ENCODE measurements at places on chromosomes 2 and 18. TPM values are rescaled to one million over a fixed set of nuclear protein-coding genes. Genes with fewer than 3 reads are reported as not detected.

Gene ANKRD30BL
- total RNA-seq, result not detected

Gene MEP1B
- not detected for total RNA-seq

Gene ADAM23
- total RNA-seq, result 9.9 TPM

Gene CYP27C1
- total RNA-seq, result not detected

Gene SLC11A1
- 0.25 TPM for total RNA-seq

Gene KCNK3
- 0.44 TPM for total RNA-seq

Gene CERKL
- under 0.01 TPM for total RNA-seq

Gene KCNG2
- total RNA-seq, result not detected

Gene POTEI
- not detected for total RNA-seq

Gene APCDD1
- not detected for total RNA-seq

Gene POU3F3
- total RNA-seq, result not detected

Gene CROCC2
- total RNA-seq, result not detected

Gene TCF4
- 68.4 TPM for total RNA-seq

Gene MFSD2B
- under 0.01 TPM for total RNA-seq

Gene MAIP1
- total RNA-seq, result 24.1 TPM

Gene GAD1
- total RNA-seq, result not detected

Gene PXDN
- total RNA-seq, result 102 TPM

Gene HAAO
- total RNA-seq, result 0.25 TPM

Gene PTPN4
- 24.2 TPM for total RNA-seq

Gene CRYBA2
- total RNA-seq, result not detected

Gene PTRHD1
- total RNA-seq, result 19.9 TPM

Gene TMEM163
- total RNA-seq, result not detected

Gene AKAIN1
- not detected for total RNA-seq

Gene TRIM43
- not detected for total RNA-seq

Gene CD226
- 0.50 TPM for total RNA-seq

Gene CFC1
- not detected for total RNA-seq

Gene TUBA3E
- not detected for total RNA-seq

Gene POTEE
- total RNA-seq, result 0.11 TPM

Gene CNGA3
- total RNA-seq, result not detected

Gene UGT1A1
- not detected for total RNA-seq

Gene DOK6
- 1.2 TPM for total RNA-seq

Data from uterine smooth muscle cell (primary cell).